Fibroblast of pulmonary artery (primary cell): ENCODE measurements at places on chromosomes 7 and 10.

DNA sequence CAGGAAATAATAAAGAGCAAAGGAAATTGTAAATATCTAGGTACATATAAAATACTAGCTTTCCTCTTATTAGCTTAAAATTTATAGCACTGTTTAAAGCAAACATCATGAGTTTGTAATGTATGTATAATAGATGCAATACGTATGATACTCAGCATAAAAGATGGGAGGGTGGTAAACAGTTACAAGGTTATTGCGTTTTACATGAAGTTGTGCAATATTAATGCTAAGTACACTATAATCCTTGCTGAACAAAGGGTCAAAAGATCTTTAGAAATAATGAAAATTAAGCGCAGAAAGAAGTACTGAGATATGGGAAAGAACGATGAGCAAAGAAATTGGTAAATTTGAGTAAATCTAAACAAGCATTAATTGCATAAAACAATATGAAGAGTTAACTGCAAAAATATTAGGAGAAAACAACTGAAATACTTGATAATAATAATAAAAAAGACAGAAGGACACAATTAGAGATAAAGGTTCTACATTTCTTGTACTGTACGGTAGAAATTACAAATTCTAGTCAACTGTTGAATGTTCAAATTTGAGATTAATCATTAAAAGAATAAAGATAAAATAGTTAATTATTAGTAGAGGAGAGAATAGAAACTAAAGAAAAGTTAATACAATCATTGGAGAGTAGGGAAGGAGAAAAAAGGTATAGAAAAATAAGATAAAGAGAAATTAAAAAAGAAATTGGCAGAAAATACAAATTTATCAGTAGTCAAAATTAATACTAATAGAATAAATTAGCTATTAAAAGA, 17.9 kb downstream of the C10orf67 start:
- DNase-seq: no peak

GRCh38 chr7:28176174-28176573, 4.4 kb downstream of the JAZF1 start:
- DNase-seq: no peak

DNA sequence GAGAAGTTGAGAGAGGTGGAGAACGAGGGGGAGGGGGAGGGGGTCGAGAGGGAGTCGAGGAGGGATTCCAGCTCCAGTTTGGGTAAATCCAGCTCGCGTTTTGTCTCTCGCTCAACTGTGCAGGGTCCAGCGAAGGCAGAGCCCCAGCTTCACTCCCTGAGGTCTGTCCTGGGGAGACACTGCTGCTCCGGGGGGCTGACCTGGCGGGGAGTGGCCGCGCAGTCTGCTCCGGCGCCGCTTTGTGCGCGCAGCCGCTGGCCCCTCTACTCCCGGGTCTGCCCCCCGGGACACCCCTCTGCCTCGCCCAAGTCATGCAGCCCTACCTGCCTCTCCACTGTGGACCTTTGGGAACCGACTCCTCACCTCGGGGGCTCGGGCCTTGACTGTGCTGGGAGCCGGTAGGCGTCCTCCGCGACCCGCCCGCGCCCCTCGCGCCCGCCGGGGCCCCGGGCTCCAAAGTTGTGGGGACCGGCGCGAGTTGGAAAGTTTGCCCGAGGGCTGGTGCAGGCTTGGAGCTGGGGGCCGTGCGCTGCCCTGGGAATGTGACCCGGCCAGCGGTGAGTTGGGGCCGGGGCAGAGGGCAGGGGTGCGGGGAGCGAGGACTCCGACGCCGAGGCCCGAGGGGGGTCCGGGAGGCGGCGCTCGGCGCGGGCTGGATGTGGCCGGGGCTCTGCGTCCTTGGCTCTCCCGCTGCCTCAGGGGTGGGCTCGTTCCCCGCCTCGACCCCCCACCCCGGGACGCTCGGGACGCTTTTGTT, at the start of gene TET1:
Gene TET1, plus strand, starts transcription at position 152 of the 757 bp plus-strand sequence. CDS start 12,002 bp downstream, outside the sequence.
- DNase-seq: peak; percentile 61

DNA sequence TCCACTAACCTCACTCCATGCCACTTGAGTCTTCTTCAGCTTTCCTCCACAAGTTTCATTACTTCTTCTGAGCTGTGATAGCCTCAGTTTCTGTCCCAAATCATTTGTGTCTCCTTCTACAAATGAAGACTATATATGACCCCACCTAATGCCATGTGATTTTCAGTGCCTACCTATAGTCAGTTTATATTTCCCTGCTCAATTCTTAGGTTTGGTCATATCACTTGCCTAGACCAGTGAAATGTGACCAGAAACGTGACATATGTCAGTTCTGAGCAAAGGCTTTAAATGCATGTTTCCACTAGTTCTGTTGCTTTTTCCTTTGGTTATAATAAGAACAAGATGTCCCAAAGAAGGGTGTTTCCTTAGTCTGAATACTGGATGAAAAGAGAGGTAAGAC, 24.6 kb upstream of the REEP3 start:
- DNase-seq: no peak

GRCh38 chr7:11831736-11832495, at the start of gene THSD7A:
TSS of gene THSD7A (minus strand) at chr7:11832198. CDS start at chr7:11831946, 252 bp downstream.
- DNase-seq: peak; percentile 65

- no peak for DNase-seq
Observed at GRCh38 chr10:23630376-23630775, 191.5 kb downstream of the OTUD1 start.

GRCh38 chr7:69067397-69067796, 530.9 kb upstream of the AUTS2 start:
- DNase-seq: peak; percentile 17

GRCh38 chr7:78702770-78703169, 750.7 kb downstream of the MAGI2 start:
- DNase-seq: peak; percentile 89
